ENCODE measurements at places on chromosomes 4 and X.
A peak's percentile ranks its signal among the peaks of the same experiment; 100 is the strongest.

DNA sequence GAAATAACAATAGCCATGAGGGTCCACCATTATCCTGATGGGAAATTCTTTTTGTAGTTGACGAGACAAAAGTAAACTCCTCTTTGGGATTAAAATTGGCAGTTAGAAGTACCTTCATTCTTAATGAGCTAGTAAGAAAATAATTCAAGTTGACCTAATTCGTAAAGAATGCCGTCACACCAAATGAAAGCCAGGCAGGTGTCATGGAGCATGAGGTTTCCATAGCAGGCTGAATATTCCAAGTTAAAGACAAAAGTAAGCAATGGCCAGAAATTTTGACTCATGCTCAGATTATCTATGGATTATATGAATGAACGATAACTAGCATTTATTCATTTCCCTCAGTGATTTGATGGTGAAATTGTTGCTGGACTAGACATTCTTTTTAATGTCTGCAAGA lies 192.2 kb upstream of the FAT1 start:
- no peak for DNase-seq

- no peak for DNase-seq
Observed at GRCh38 chr4:165834116-165834515, 38.9 kb upstream of the TLL1 start.

DNA sequence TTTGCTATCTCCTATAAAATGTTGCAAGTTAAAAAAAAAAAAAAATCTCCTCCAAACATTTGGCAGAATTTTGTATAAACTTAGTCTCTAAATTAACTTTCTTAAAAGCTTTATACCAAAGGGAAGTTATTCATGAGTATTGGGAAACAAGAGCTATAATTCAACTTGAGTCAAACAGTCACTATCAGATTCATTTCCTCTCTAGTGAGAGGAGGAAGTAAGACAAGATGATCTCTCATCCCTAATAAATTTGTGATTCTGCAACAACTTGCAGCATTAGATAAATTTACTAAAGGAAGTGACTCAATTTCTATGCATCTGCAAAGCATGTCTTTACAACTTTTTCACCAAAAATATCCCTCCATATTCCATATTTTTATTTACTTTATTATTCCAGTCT lies 135.4 kb upstream of the GNPDA2 start:
- DNase-seq: no peak

- DNase-seq: no peak
Observed at GRCh38 chr4:96145601-96146000, 305.7 kb downstream of the PDHA2 start.

DNA sequence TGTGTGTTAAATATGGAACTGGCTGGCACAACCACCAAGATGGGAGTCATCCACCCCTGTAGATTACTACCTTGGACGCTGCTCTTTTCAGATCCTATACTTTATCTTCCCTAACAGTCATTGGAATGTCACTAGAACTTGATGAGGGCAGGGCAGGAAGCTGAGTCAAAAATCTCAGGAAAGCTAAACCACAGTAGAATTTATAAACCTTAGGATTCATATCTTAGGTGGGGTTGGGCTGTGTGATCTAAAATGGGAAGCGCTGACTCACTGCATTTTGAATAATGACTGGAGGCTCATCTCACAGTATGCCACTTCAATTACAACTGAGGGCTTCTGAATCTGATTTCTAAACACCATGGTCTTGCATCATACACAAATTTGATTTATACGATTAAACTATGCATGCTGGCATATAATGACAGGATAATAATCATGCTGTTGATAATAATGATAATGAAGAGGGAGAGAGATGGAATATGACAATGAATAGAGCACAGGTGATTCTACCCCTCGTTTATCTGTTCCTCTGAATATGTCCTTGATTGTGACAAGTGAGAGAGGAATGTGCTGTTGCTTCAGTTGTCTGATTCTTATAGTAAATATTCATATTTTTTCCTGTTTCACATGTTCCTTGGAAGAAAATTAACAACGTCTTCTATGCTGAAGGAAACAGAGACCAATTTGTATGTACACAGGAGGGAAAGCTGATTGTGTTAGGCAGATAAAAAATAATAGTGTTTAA lies 270.3 kb upstream of the HS3ST1 start:
- DNase-seq: no peak

DNA sequence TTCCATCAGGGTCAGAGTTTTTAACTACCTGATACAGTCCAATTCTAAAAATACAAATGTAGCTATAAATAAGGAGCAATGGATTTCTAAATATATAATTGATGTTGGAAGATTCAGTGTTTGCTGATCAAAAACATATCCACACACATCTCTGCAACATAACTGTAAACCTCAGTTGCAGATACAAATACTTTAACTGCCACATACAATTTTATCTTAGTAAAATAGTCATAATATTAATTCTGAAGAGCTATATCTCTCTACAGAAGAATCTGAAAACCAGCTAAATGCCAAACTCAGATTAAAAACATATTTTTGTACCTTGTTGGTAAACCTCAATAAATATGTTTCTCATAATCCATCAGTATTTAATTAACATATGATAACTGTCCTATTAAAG lies 674.3 kb upstream of the INTU start:
- DNase-seq: no peak

- DNase-seq: no peak
Observed at GRCh38 chrX:154804261-154804956, 876 bp downstream of the MPP1 start.

DNA sequence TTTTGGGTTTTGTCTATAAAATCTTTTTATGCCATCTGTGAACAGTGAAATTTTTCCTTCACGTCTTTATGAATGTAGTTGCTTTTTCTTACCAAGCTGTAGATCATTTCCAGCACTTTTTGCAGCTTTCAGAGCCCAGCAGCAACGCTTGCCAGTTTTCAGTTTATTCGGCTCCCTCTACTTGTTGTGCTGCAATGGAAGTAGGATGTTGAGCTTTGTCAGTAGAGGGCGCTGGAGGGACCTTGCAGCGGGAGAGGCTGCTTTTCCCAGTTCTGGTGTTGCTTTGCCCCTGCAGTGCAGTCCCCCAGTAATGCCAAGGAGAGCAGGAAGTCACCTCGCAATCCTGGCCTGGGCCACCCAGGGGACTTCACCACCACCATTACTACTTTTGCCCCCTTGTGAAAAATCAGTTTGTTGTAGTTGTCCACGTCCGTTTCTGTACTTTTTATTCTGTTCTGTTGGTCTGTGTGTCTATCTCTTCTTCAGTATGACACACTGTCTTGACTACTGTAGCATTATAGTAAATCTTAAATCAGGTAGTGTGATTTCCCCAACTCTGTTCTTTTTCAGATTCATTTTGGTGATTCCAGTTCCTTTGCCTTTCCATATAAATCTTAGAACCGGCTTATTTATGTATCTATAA lies 21.8 kb downstream of the CMC4 start:
- DNase-seq: peak; percentile 48

DNA sequence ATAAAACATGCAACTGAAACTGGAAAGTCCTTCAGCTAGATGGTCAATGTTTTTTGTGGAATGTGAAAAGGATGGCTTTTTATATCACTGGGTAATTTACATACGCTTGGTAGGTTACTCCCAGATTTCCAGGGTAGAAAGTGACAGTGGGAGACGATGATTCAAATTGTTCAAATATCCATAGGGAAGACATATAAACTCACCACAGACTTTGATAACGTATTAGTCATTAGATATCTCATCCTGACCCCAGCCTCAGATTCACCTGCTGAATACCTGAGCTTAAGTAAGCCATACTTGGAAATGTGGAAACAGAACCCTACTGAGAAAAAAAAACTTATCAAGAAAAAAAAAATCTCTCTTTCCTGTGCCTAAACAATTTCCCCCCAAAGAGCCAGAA lies 169.4 kb downstream of the ZNF674 start:
- no peak for DNase-seq

- DNase-seq: no peak
Observed at GRCh38 chrX:53732797-53733196, 46.3 kb upstream of the HUWE1 start.

GRCh38 chr4:109359040-109359646 lies 56.7 kb upstream of the COL25A1 start:
- DNase-seq: no peak

GRCh38 chr4:89295415-89295927 lies 12.1 kb downstream of the GPRIN3 start:
- DNase-seq: no peak

All from T47D (cell line).